ENCODE measurements at places on chromosomes 1 and 21. TPM values are rescaled to one million over a fixed set of nuclear protein-coding genes. Genes with fewer than 3 reads are reported as not detected.

TNFRSF8 gene
- total RNA-seq, result not detected

NUP210L gene
- total RNA-seq, result not detected

CD247 gene
- total RNA-seq, result 9.3 TPM

LCE3D gene
- total RNA-seq, result not detected

STIL gene
- 16.1 TPM for total RNA-seq

KCNQ4 gene
- total RNA-seq, result 0.61 TPM

CLK2 gene
- total RNA-seq, result 47.4 TPM

SH2D2A gene
- total RNA-seq, result 1.8 TPM

NGF gene
- total RNA-seq, result not detected

LTN1 gene
- total RNA-seq, result 79.4 TPM
